Astrocyte of the cerebellum (primary cell): ENCODE measurements at places on chromosomes 4 and X.

DNA sequence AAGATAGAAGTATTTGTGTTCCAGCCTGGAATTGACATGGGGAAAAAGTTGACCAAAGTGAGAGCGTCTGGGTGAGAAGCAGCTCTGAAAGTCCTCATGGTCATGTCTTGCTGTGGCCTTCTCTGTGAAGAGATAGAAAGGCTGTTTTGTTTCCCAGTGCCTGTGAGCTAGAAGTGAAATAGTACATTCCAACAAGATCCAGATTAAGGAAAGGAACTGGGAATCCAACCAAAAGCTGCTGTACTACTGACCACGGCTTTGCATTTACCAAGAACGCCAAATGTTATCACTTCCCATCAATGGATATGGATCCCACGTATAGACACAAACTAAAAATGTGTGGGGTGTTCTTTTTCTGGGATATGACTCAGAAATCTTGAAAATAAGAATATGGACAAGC, 51.2 kb downstream of the TENM3 start:
- DNase-seq, result no peak

- DNase-seq, result no peak
Measured at GRCh38 chr4:71257761-71258160, 81.1 kb upstream of the SLC4A4 start.

GRCh38 chr4:26936284-26937065, 75.8 kb downstream of the STIM2 start:
- no peak for DNase-seq

DNA sequence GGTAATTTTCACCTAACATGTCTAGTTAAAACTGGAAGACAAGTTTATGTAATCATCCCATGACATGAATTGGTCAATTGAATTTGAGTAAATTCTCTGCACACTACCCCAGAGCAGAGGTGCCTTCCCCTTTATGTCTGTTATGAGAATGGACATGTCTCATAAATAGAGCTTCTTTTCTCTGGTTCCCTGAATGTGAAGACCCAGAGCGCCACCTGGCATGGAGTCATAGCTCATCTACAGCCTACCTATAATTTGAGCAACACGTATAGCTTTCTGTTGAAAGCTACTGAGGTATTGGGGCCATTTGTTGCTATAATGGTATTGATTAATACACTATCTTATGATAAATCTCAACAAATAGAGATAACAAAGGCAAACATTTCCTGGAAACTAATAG, 626.5 kb upstream of the GALNTL6 start:
- DNase-seq, result no peak

DNA sequence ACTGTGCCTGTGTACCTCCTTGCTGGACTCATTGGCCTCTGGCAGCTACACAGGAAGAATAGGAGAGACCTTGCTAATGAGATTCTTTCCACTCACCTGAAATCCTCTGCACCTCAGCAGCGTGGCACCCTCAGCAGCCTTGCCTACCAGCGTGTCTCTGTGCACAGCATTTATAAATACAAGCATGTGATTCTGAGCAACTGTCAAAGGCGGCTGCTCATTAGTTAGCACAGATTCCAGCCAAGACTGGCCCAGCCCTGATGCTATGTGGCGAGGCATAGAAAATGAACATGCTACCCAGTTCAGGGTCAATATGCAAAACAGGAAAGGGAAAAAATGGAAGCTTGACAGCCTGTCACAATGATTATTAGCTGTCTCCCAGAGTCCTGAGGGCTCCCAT, 298.0 kb downstream of the C4orf33 start:
- no peak for DNase-seq

- DNase-seq, result no peak
Measured at GRCh38 chr4:141415651-141416050, 195.0 kb downstream of the ZNF330 start.

DNA sequence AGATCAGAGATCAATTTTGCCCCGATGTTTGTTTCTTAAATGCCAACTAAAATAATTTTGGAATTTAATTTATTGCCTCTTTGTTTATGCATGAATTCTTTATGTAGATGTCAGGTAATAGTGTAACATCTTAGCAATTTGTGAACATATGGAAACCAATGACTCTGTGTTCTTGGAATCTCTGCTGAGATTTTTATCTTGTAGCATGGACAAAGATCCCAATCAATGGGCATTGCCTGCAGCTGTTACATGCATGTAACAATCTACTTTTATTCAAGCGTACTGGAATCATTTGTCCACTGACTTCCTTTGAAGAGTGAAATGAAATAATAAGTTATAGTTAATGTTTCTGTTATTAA, 61.6 kb upstream of the ARSJ start:
- DNase-seq, result no peak

DNA sequence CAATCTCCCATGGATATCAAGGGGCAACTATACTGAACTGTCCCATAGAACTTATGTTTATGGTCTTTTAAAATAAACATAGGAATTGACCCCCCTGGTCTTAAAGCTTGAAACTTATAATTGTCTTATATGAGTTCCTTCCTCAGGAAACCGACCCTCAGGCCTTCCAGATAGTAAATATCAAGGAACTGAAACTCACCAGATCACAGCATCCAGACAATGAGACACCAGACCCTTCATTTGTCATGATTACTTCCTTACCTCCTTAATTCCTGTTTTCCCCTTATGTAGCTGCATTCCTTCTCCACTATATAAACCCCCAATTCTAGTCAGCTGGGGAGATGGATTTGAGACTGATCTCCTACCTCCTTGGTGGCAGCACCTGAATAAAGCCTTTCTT, 94.8 kb upstream of the GRPR start:
- no peak for DNase-seq

- DNase-seq, result no peak
Measured at GRCh38 chr4:141435446-141436225, 200.7 kb upstream of the IL15 start.

DNA sequence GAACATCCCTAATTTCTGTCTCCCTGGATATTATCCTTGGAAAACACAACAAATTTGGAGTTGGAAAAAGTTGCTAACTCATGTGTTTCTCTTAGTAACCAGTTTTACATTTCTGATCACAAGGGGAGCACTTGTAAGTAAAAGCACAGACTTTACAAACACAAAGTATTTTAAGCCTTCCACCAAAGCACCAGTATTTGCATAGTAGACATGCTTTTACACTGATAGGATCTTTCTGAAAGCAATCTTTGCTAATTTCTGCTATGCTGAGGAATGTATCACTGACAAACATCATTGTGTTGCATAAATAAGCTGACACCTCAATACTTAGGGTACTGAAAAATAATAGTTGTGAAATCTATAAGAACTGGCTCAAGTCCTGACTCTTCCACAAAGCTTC, 100.6 kb downstream of the MID1 start:
- no peak for DNase-seq

DNA sequence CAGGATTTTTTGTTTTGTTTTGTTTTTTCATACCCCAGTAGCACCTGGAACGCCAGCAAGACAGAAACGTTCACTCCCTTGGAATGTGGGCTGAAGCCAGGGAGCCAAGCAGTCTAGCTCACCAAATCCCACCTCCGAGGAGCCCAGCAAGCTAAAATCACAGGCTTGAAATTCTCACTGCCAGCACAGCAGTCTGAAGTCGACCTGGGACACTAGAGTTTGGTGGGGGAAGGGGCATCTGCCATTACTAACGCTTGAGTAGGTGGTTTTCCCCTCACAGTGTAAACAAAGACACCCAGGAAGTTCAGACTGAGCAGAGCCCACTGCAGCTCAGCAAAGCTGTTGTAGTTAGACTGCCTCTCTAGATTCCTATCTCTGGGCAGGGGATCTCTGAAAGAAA, 99.6 kb upstream of the FGF16 start:
- DNase-seq, result no peak

DNA sequence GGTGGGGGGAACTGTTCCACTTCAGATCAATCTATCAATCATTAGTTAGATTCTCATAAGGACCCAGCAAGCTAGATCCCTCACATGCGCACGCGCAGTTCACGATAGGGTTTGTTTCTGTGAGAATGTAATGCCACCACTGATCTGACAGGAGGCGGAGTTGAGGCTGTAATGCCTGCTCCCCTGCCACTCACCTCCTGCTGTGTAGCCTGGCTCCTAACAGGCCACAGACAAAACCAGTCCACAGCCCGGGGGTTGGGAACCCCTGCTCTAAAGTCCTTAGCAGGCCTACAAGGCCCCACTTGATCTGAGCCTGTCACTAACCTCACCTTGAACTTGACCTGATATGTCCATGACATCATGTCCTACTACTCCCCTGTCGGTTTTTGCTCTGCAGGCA, 30.3 kb downstream of the ARL9 start:
- no peak for DNase-seq

DNA sequence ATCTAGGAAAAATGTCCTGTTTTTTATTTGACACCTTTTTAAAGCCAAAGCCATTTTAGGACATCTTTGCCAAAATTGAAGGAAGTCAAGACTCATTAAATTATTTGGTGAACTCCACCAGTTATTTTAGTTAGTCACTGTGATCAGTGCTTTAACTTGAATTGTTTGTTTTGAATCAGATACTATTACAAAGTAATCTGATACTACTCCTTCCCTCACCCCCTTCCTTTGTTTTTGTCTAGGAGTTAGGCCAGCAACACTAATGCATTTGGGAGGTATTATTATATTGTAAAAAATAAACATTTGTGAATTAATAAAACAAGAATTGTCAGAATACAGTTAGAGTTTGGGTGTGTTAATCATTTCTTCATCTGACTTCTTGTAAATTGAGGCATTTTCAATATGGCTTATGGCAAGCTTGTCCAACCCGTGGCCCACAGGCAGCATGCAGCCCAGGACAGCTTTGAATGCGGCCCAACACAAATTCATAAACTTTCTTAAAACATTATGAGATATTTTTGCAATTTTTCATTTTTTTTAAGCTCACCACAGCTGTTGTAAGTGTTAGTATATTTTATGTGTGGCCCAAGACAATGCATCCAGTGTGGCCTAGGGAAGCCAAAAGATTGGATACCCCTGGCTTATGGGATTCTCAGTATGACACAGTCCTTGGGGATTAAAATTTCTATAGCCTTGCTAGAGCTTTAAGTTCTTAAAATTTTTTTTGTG, 182.2 kb downstream of the BMPR1B start:
- DNase-seq, result peak; percentile 8

DNA sequence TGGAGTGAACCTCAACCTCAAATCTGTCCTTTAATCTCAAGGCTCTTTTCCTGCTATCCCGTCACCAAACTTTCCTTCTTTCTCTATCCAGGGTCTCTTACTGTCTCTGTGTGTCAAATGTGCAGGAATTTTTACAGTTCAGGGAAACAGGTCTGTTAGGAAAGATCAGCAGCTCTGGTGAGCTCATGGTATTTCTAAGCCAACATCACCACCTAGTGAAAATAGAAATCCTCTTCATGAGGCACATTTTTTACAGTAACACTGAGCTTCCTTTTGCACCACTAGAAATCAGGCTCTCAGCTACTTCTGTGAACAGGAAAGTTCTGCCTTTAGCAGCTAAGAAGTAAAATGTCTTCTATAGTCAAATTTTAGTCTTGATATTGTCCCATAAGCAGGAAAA, 39.6 kb downstream of the NUDT11 start:
- no peak for DNase-seq

DNA sequence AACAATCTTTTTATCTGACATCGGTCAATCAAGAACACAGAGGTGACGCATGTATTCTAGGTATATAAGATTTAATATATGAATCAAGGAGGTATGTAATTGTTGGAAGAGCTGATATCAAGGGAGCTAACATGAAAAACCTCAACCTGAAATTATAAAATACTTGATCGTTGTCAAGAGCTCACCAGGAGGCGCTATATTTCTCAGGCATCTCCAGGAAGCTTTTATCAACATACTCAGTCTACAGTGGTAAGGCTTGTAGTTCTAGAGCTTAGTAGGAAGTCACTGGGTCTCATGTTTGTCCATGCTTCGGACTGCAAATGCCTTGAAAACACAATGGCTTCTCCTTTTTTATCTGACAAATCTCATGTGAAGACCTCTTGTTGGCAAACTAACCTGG, 156.1 kb downstream of the GRXCR1 start:
- no peak for DNase-seq

DNA sequence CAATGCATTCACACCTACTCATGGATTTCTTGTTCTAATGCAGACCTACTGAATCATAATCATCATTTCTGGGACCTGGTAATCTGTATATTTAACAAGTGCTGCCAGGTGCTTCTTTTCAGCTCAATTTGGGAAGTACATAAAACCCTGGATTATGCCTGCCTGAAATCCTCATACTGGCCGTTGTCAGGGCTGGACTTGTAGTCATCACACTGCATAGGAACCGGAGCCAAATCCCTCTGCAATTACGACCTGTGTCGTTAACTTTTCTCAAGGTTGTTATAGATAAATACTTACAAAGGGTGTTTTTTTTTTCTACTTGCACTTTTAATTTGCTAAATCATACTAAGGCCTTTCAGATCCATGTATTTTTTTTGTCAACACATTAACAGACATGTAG, 294.9 kb upstream of the PRPS2 start:
- DNase-seq, result no peak

GRCh38 chrX:110698696-110699095, 96.9 kb downstream of the CHRDL1 start:
- DNase-seq, result no peak

- DNase-seq, result no peak
Measured at GRCh38 chrX:56728321-56728720, 722 bp upstream of the NBDY start.

DNA sequence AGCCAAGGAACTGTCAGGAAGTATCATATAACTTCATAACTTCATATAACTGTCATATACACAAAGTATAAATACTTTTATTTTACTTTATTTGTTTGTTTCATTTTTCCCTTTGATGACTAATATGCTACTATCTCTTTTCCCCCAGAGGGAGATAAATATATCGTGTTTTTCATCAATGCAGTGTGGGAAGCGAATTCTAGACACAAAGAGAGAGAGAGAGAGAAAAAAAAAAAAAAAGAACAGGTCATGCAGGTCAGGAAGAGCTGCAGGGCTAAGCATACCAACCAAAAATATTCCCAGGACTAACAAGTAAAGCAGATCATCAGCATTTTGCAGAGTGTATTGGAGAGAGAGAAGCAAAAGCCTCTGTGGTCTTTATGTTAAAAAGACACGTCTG, 1849.2 kb downstream of the STIM2 start:
- DNase-seq, result no peak

- no peak for DNase-seq
Measured at GRCh38 chr4:66062044-66062443, 391.8 kb upstream of the EPHA5 start.

DNA sequence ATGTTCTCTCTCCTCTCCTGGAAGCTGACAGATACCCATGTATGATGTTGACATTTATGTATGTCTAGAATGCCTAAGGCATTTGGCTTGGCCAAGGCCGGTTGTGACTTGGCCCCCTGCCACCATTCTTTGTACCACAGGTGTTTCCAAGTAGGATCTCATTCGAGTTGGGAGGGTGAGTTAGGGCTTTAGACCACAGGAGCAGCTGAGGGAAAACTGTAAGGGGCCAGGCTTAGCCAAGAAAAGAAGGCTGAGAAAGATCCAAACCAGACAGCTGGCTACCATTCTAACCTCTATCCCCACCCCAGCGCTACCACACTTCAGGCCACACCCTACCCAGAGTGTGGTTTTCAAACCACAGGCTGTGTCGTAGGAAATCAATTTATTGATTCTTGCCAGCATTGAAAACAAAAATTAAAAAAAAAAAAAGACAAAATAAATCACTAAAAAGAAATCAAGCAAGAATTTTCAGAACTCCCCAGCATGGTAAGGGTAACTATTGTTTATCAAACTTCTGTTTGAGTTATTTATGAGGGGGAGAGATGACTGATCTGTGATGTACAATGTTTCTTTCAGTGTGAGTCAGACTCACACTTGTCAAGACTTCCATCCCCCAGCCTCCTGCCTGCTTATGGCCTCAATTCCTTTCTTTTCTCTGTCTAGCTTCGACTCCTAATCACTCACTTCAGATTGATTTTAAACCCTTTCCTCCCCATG, 9.9 kb downstream of the TMSB4X start:
- DNase-seq, result peak; percentile 73
